Heart left ventricle (tissue), 16 donors: ENCODE measurements at places on chromosomes 6 and 20. TPM values are rescaled to one million over a fixed set of nuclear protein-coding genes. Genes with fewer than 3 reads are reported as not detected.

GRCh38 chr6:16184129-16184528 lies 54.3 kb upstream of the GMPR start:
- H3K27me3 ChIP-seq, result no peaks in the 10 kb centered on the region
- DNase-seq, result no peak
- H3K4me3 ChIP-seq, result no peak overlapping the region

DNA sequence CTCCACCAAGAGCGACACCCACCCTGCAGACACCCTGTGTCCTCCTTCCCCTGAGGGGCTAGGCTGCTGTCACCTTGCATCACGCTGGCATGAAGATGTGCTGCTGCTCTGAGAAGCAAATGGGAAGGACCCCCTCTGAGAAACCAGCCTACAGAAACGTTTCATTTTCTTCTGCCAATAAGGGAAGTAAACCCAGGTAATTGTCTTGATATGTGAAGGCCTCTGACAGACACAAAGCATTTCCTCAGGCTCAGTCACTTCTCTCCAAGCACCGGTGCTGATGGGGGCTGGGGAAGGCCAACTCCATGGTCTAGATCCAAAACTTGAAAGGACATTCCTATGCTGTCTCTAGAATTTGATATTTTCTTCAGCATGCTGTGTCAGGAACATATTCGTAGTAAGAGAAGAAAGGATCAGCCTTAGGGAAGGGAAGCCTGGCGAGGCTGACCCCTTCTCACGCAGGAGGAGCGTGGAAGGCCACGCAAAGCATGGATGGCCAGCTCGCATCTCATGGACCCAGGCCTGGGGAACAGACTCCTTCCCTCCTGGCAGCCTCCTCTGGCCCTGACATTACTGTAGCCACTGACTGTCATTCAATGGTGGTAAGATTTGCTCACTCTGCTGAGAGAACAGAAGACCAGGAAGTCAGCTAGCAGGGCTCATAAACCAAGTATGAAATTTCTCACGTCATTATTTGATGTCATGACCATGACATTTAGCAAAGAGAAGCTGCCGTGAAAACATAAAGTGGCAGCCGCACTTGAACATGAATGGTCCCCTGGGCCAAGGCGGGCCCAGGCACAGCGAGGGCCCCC lies 20.4 kb downstream of the ACSS1 start:
- peaks cover 87% of the 10 kb centered on the region for H3K4me1 ChIP-seq
- DNase-seq, result no peak
- H3K4me3 ChIP-seq, result no peak overlapping the region

DNA sequence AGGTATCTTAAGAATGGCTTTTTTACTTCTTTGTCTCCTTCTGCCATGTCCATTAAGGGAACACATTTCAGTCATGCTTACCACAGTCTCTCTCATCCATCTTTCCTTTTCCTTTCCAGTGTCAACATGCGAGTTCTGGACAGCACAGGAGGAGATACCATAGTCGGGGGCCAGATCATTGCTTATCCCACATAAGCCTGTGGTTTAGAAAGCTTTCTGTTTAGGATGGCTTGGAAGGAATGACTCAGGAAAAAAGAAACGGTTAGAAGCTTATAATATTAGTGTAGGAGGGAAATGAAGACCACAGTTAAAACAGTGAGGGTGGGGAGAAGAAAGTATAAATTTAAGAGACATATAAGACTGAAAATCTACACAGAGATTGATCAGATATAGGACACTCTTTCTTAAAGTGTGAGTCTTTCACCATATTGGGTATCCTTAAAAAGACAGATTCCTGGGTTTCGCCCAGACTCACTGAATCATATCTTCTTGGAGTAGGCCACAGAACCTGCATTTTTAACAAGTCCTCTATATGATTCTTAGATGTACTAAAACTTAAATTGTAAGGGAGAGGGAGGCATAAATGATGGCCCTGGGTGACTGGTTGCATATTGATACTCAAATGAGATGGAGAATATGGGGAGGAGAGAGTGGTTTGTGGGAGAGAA lies 36.1 kb downstream of the DSE start:
- H3K27me3 ChIP-seq, result no peaks in the 10 kb centered on the region
- H3K4me3 ChIP-seq, result no peak overlapping the region
- H3K27ac ChIP-seq, result peak overlapping the region; percentile 58
- DNase-seq, result no peak

- no peak for DNase-seq
- no peaks in the 10 kb centered on the region for H3K27me3 ChIP-seq
- no peak overlapping the region for H3K4me3 ChIP-seq
- H3K27ac ChIP-seq, result no peak overlapping the region
These were observed 262.4 kb downstream of the SOX4 start for GRCh38 chr6:21855811-21856455.

Gene CPNE5
- 12.1 TPM for polyA plus RNA-seq

Gene USP49
- polyA plus RNA-seq, result 1.1 TPM
